ENCODE measurements at places on chromosomes 2 and 18. TPM values are rescaled to one million over a fixed set of nuclear protein-coding genes. Genes with fewer than 3 reads are reported as not detected.

TRABD2A gene
- total RNA-seq, result 1.4 TPM

DQX1 gene
- total RNA-seq, result 0.45 TPM

FBXO15 gene
- total RNA-seq, result 9.3 TPM

RSAD2 gene
- total RNA-seq, result 1.5 TPM

CIB4 gene
- total RNA-seq, result not detected

ATP6V1B1 gene
- not detected for total RNA-seq

APLF gene
- 3.1 TPM for total RNA-seq

RIT2 gene
- total RNA-seq, result 9.5 TPM

CD8B2 gene
- not detected for total RNA-seq
